ENCODE measurements at places on chromosomes 7 and 10.

- DNase-seq = no peak
Measured at GRCh38 chr10:3006093-3006492, 61.3 kb upstream of the PFKP start.

DNA sequence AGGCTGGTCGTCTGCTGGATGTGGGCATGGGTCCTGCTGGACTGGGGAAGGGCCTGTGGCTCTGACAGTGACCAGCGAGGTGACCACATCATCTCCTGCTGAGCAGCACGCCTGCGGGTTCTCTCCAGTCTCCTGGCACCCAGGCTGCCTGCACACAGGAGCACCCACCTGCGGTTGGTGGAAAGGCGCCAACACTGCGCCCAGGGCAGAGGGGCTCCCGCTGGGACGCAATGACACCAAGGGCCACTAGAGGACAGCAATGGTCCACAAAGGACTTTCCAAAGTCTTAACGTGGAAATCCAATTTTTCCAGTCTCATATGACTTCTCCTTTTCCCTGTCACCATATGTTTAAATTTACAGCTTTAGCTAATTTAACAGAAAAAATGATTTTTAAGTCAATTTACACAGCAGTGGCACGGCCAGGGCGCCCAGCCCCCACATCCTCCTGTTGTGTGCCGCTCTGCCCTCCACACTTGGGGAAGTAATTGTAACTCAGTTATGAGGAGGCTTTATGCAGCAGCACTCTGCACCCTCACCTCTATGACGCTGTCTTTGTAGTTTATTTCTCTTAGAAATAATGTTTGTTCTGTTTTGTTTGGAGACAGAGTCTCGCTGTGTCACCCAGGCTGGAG lies 38.1 kb downstream of the CFAP46 start:
- DNase-seq = no peak

DNA sequence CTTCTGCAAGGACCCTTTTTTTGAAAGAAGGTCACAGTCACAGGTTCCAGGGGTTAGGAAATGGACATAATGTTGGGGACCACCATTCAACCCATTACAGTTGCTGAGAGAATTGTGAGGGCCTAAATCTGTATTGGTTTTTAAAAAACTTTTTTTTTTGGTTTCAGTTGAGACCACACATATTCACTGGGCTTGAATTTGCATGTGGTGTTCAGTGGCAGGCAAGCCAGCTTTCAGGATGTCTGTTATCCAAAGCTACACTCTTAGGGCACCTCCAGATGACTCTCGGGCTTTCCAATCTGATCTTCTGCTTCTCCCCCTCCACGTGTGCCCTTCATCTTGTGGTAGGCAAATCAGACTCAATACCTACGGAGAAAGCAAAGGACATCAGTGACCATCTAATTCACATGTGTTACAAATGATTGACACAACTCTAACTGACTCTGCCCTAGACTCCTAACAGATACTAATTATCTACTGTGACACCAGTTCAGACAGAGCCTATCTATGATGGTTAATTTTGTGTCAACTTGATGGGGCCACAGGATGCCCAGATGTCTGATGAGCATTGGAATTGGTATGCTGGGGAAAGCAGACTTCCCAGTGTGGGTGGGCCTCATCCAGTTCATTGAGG lies 93.3 kb upstream of the ELMO1 start:
- no peak for DNase-seq

DNA sequence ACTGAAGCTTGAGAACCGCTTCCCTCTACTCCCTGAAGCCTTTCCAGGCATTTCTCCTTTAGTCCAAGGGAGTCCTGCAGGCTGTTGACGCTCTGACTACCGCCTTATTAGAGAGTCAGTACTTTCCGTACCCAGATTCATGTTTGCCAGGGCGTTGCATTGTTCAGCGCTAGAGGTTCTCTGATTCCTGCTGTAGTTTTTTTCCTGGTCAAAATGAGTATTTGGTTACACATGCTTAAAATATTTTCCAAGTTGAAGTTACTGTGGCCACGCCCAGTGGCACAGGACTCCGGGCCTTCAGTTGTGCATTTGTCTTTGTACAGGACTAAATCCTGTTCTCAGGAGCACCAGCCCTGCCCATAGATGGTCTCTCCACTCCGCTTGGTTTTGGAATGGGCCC lies 7.9 kb downstream of the MTURN start:
- DNase-seq = no peak

- DNase-seq = peak; percentile 72
Measured at GRCh38 chr10:119305860-119306513, 98.6 kb downstream of the GRK5 start.

DNA sequence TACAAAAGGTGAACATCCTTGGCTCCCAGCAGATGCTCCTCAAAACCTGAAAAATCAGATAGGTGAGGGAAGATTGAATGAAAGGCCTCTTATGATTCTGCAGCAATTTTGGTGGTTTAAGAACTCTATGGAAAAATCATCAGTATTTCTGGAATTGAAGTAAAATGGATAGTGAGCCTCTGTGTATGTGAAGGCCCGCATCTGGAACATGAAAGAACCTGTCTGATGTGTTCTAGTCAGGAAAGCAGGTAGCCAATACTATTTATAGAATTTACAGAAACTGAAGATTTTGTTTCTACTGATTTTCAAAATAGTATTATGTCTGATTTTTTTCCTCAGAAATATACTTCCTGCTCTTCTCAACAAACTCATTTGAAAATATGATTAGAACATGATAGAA lies 37.3 kb downstream of the EGFR start:
- no peak for DNase-seq

GRCh38 chr7:43869867-43870240 lies 537 bp upstream of the MRPS24 start:
- no peak for DNase-seq

GRCh38 chr7:137324796-137325696 lies 18.5 kb downstream of the PTN start:
- no peak for DNase-seq

DNA sequence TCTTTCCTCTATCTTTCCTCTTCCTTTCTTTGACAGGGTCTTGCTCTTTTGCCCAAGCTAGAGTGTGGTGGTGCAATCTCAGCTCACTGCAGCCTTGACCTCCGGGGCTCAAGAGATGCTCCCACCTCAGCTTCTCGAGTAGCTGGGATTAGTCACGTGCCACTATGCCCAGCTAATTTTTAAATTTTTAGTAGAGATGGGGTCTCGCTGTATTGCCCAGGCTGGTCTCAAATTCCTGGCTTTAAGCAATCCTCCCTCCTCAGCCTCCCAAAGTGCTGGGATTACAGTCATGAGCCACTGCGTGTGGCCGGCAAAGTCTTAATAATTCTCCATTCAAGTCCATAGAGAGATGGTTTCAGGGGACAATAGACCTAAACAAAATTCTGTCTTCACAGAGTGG lies 40.2 kb downstream of the COL26A1 start:
- DNase-seq = no peak

DNA sequence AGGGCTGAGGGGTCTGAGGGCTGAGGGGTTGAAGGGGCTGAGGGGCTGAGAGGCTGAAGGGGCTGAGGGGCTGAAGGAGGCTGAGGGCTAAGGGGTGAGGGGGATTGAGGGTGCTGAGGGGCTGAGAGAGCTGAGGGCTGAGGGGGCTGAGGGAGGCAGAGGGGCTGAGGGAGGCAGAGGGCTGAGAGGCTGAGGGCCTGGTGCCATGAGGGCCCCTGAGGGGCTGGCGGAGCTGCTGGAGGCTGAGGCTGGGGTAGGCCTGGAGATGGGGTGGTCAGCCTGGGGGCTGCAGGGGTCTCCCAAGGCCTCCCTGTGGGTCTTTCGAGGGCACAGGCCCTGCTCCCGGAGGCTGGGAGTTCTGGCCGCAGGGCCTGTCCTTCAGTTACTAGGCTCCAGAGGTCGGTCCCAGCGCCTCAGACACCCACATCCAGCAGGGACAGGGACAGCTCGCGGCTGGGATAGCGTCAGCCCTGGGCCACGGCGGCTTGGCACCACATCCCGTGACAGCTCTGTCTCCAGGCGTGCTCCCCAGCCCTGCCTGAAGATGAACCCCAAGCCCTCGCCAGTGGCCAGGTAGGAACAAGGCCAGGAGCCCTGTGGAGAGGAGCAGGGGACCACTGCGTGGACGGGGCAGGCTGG lies 16.9 kb downstream of the MYO1G start:
- DNase-seq = no peak

DNA sequence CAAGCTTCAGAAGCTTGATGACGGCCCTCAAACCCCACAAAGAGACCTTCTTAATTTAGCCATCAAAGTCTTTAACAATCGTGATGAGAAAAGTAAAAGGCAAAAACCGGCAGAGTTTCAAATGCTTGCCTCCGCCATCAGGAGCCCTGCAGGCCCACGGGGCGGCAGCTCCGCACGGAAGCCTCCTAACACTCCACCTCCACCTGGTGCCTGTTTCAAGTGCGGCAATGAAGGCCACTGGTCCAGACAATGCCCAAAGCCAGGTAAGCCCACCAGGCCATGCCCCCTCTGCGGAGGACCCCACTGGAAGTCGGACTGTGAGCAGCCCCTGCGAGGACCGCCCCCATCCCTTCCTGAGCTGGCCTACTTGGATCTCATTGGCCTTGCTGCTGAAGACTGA lies 43.6 kb downstream of the CBX3 start:
- DNase-seq = no peak

GRCh38 chr10:92407305-92408016 lies 116.5 kb downstream of the MARCHF5 start:
- DNase-seq = no peak

DNA sequence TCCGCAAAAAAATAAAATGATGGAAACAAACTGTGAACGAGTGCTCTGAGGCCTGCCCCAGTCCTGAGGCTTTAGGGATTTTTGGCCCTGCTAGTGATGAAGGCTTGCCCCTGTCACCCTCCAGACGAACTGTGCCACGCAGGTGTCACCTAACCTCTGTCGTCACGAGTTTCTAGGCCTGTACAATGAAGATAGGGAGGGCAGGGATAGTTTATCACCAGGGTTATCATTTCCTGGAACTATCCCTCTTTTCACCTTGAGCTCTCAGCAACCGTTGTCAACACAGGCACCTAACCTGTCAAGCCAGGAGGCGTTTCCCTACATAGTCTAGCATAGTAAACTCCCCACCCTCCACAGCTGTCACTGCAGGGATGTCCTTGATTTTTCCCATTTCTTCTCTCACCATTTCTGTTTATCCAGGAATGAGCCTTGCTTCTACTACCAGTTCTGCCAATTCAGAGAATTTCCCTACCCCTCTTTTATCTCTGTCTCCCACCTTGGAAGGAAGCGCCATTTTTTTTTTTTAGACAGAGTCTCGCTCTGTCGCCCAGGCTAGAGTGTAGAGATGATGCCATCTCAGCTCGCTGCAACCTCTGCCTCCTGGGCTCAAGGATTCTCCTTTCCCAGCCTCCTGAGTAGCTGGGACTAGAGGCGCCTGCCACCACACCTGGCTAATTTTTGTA lies 2.2 kb upstream of the ACHE start:
- no peak for DNase-seq

- DNase-seq = no peak
Measured at GRCh38 chr7:6172910-6173295, 99.5 kb downstream of the CYTH3 start.

DNA sequence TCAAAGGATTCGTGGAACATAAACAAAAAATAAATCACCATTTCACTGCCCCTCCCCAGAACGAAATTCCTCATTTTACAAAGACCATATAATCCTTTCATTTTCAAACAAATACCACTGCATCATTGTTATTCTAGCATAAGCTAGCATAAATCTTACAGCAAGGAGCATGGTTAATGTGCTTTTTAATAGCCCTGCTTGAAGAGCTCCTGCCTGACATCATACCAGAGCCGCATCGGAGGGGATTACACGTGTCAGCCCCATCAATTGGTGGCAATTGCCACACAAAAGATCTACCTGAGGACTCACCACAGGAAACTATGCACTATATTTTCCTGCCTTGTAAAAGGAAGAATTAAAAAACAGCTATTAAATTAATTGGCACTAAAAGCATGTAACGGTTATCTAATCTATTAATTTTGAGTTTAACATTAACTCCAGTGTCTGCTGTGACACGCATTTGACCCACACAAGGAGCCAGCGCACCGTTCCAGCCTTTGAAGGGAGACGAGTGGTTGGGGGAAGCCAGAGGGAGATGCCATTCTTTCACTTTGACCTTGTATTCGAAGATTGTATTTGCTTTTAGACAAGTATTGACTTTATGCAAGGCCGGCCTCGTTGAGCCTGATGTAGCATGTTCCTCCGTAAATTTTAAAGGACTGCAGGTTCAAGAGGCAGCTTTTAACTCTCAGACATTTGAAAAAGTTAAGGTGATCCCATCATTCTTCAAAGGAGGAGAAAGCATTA lies 261.1 kb upstream of the RNF32 start:
- DNase-seq = no peak

GRCh38 chr10:77877441-77878344 lies 48.9 kb downstream of the DLG5 start:
- DNase-seq = peak; percentile 28

GRCh38 chr7:97145068-97145467 lies 27.6 kb downstream of the SDHAF3 start:
- no peak for DNase-seq

- no peak for DNase-seq
Measured at GRCh38 chr7:70919481-70920073, 212.4 kb upstream of the GALNT17 start.

- DNase-seq = no peak
Measured at GRCh38 chr10:76404531-76404930, 973.1 kb downstream of the LRMDA start.

GRCh38 chr10:50788951-50789945 lies 49.5 kb downstream of the ASAH2B start:
- no peak for DNase-seq

GRCh38 chr10:102245932-102246251 lies 560 bp downstream of the GBF1 start:
- no peak for DNase-seq
